Stimulated activated naive B cell treated with anti-CD40 and anti-IgM and Interleukin-4, amounts not matched to agents 10 μg/mL and 1 μg/mL and 100 μg/mL, for 72 hours (primary cell): ENCODE measurements at places on chromosomes 2 and 18.
A peak's percentile ranks its signal among the peaks of the same experiment; 100 is the strongest.

- no peak for DNase-seq
These were observed 1.2 kb upstream of the MAPRE3 start for GRCh38 chr2:26969077-26969844.

DNA sequence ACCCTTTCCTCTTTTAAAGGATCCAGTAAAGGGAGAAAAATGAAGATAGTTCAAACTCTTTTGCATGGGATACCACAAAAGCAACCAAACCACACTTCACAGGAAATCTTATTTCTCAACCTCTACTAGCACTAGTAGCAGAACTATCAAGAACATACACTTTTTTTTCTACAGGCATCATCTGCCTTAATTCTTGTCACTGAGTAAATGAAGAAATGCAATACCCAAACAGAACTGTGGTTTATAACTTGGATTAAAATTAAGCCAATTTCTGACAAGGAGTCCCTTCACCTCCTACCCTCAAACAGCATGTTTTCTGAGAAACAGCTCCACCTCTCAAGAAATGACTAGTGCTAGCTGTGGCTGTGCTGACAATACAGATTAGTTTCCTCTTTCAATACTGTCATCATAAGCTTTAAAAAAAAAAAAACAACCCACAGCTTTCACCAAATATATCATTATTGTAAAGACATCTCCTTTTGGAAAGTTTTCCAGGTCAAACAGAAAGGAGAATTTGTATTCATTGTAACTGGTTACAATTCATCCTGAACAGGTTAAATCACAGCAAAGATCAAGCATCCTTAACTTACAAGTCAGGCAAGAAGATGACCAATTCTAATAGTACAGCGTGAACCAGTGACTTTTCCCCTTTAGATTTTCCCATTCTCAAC is 44.4 kb downstream of the PTPN2 start:
- DNase-seq, result peak; percentile 43

- no peak for DNase-seq
These were observed 493.2 kb upstream of the FANCL start for GRCh38 chr2:58734365-58734764.

DNA sequence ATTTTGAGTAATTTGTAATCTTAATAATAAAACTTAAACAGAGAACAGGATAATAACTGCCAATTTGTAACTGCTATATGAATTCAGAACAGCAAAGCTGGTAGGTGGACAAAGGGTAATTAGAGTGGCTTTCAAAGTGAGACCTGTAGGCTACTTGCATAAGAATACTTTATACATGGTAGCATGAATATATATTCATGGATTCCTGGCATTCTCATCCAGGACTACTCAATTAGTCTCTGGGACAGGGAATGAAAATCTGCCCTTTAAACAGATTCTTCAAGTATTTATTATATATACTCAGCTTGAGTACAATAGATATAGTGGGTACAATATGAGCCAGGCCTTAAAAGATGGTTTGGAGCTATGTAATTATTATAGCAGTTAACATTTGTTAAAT is 419.9 kb downstream of the PIK3C3 start:
- DNase-seq, result no peak

GRCh38 chr2:95366514-95366913 is 36.0 kb upstream of the FAHD2A start:
- DNase-seq, result no peak

DNA sequence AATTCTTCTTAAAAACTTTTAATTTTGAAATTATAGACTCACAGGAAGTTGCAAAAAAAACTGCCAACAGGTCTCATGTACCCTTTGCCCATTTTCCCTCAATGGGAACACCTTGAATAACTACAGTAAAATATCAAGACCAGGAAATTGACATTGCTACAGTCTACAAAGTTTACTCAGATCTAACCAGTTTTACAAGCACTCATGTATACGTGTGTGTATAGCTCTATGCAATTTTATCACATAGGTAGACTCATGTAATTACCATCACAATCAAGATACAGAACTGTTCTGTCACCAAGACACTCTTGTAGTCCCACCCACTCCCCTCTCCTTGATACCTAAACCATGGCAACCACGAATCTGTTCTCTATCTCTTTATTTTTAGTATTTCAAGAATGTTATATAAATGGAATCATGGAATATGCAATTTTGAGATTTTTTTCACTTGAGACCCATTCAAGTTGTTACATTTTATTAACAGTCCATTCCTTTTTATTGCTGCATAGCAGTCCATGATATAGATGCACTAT is 6.6 kb downstream of the HYCC2 start:
- no peak for DNase-seq

DNA sequence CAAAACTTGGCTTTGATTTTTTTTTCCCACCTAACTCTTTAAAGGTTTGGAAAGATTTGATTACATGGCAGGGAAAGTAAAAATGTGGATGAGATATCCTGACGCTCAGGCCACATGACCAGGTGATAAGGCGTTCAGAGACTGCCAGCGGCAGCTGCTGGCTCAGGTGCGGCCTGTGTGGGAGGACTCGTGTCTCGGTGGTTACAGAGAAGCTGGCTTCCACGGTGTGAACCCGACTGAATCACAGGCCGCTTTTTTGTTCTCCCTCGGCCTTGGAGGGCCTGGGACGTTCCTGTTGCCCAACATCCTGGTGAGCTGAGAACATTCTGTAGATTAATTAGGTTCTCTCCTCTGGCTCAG is 124.2 kb upstream of the ZNF516 start:
- DNase-seq, result no peak

GRCh38 chr2:20476481-20476880 is 29.6 kb downstream of the RHOB start:
- no peak for DNase-seq

DNA sequence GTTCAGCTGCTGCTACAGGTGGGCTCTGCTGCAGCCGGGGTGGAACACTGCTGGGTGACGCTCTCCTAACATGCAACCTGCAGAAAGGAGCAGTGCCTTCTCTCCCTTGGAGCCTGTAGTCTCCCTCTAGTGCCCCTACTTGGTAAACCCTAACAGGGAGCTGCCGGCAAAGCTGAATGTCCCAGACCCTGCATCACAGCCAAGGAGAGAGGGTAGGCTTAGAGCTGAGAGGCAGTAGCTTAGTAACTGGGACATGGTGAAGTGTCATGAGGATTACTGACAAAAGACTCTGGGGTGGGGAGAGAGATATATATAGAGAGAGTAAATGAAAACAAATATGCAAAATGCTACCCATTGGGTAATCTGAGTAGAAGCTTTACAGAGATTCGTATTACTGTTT is 9.9 kb downstream of the NCAPH start:
- no peak for DNase-seq
